ENCODE measurements at places on chromosomes 13 and 19.

DNA sequence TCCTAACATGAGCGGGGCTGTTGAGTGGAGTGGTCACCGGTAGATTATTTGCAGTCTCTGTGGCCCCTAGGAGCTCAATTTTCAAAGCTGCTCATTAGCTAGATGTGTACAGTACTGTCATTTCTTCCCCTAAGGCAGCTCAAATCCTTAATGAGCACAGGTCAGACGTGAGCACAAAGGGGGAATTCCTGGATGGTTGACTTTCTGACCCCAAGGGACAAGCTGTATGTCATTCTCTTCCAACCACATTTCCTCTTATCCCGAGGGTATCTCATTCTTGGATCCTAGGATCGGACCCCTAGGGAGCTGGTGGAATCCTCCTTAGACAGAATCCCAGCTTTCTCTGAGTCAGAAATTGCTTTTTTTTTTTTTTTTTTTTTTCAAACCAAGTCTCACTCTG, 5.7 kb upstream of the OR7G3 start:
- DNase-seq: no peak

DNA sequence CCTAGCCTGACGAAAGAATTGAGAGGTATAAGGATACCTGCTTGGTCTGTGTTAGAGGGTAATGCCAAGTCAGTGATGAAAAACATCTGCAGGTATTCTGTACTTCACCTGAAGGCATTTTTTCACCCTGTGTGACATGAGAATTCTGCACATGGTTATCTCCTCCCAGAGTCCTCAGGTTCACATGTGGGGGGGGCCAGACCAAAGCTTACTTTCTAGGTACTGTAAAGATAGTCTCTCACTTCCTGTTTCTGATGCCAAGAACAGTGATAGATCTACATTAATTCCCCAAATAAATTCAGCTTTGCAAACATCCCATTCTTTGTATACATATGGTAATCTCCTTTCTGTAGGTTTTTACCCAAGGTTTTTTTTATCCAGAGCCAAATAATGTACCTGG, 53.4 kb downstream of the GPC6 start:
- no peak for DNase-seq

DNA sequence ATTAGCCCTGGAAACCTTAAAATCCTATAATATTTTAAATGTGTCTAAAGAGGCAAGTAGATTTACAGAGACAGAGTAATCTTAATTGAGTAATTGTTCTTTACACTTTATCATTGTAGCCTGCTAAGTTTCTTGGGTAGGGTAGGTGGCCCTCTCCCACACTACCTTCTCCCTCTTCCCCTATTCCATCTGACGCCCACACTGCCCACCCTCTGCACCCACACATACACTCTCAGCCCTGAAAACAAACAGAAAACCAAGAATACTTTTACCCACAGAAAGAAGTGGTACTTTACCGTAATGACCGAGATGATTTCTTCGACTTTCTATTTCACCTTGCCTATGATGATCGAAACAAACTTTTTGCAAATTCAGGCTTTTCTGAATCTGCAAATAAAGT, 320.4 kb upstream of the OBI1 start:
- no peak for DNase-seq

GRCh38 chr19:7550169-7550770, 14.8 kb downstream of the PNPLA6 start:
- DNase-seq: no peak

GRCh38 chr19:383922-384798, 24.8 kb downstream of the C2CD4C start:
- no peak for DNase-seq

DNA sequence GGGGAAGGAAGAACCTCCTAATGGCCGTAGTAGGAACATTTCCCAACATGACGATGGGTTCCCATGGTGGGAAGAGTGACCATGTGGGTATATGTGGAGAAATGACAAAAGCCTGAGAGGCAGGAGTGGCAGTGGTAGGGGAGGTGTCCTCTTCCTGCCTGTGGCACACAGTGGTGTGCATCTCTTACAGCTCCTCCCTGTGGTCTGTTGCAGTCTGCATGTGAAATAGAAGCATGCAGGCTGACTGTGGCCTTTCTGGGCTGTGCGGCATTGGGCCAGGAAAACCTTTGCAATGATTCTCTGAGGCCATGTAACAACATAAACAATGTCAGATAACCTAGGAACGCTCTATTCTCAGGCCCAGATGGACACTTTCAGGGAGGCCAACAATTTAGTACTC, 84.0 kb downstream of the LACC1 start:
- DNase-seq: no peak

DNA sequence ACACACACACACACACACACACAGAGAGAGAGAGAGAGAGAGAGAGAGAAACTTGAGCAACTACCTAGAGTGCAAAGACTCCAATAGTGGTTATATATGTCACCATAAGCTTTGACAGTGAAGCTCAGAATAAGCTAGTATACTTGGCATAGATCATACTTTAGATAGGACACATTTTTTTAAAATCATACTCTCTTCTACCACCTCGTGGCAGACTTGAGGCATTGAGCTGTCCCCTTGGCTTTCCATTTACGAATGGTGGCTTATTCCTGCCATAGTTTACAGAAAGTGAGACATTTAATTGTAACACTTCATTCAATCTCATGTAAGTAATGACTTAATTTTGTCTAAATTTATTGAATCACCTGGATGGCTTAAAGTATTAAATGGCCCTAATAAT, 108.2 kb downstream of the EDNRB start:
- DNase-seq: peak; percentile 16

GRCh38 chr13:95893861-95894260, 159.3 kb downstream of the UGGT2 start:
- DNase-seq: no peak

DNA sequence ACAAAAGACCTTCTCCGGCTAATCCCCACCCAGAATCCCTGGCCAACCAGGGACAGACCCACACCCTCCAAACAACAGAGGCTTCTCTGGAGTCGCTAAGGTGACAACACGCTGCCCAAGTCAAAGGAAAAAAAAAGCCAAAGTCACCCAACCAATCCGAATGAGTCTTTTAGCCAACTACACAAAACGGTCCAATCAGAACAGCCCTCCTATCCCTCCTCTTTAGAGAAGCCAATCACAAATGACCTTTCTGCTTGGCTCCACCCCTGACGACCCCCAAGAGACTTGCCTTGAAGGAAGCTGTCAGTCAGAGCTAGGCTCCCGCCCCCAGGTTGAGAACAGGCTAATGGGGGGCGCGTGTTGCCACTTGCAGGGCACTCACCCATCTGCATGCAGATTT, 6.6 kb upstream of the FBXW9 start:
- DNase-seq: peak; percentile 16

DNA sequence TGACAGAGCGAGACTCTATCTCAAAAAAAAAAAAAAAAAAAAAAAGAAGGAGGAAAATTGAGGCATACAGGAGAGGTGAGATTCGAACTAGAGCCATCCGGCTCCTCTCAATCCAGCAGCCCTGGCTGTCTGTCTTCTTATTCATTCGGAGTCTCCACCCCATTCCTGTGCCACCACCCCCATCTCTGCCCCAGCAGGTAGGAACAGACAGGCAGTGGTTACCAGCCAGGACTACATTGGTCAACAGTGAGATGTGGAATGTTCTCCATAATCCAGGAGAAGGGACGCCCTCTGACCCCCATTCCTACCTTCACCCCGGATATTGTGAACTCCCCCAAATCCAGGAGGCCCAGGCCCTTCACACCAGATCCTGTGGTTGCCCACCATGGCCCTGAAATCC, 6.6 kb upstream of the S1PR2 start:
- DNase-seq: peak; percentile 27

DNA sequence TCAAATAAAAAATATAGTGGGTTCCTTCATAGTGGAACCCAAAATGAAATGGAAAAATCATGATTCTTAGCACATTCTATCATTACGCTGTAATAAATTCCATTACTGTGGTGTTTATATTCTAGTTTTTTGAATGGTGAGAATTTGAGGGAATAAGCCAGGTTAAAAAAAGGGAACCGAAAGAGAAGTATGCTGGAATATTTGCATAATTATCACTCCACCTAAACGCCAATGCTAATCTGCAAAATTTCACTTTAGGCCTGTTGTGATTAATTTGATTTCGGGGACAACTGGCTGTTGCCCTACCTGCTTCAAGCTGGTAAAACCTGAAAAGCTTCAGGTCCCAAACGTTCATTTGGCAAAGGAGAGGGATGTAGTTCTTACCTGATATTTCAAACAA, 32.1 kb upstream of the SCEL start:
- DNase-seq: no peak

DNA sequence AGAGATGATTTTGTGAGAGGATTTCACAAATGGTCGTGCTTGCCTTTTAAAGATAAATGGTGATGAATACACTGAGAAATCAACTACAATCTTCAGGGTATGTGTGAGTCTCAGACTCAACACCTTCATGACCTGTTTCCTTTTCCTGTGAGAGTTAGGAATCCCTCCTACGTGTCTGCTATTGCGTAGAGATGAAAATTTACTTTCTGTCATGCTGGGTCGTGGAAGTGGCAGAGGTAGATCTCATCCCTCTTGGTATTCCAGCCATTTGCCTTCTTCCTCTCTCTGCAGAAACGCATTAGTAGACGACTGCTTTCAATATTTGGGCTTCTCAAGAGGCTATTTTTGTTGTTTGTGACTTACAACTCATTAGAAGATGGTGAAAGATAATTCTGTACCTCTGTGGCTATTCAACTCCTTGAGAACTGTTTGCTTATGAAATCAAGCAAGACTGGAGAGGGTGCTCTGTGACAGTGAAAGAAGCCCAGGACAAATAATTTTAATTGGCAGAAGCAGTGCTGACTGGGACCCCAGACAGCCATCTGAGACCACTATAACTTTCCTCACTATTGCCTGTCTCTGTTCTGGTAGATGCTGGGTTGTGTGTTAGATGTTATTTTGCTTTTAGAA, 233.1 kb downstream of the LACC1 start:
- no peak for DNase-seq

DNA sequence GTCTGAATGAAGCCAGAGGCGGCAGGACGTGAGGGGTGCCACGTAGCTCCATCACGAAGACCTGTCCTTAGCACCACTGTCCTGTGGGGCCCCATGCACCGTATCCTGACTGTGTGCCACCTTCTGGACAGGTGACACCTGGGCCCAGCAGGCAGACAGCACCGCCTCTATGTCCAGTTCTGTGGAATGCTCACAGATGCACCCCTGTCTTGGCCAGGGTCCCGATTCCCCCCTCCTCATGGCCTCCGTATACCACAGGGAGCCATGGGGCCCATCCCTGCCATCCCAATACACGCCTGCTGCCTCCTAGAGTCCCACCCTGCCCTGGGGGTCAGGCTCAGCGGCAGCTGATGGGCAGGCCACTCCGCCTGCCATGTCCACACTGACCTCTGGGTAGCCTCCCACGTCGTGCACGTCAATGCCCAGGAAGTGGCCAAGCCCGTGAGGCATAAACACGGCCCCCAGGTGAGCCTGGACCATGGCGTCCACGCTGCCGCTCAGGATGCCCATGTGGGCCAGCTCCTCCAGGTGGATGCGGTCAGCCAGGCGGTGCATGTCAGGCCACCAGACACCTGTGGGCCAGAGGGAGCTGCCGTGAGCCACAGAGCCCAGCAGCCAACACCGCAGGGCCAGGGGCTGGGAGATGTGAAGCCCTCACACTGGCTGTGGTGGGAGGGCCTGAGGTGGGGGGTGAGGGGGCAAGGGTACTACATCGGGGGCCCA, 17.6 kb downstream of the CEBPG start:
- DNase-seq: no peak

DNA sequence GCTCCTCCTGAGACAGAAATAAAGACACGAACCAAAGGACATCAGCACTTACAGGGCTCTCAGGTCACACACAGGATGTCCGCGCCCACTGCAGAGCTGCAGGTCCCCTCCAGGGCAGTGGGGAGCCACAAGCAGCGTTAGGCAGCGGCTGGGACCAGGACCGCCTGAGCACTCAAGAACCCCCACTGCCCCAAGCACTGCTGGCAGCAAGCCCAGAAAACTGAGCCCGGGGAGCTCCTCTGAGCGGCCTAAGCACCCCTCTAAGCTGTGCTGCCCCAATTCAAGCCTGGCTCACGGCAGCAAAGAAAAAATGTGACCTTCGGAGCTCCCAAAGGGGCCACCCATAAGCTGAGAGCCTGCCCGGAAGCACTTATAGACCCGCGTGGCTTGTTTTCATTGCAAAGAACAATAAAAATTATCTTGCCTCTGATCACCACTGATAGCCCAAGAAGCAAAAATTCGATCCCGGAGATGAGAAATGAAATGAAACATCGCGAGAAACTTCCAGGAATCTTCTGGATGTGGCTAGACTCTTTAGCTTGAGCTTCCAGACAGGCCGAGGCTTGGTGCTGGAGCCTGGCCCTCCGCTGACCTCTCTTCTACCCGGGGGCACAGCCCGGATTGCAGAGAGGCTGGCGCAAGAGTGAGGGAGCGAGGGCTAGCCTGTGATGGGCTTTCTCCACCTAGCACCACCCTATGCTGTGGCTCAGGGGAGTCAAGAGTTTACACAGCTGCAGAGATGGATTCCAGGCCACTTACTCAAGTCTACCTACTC, 6.3 kb downstream of the DPP9 start:
- peak; percentile 75 for DNase-seq

DNA sequence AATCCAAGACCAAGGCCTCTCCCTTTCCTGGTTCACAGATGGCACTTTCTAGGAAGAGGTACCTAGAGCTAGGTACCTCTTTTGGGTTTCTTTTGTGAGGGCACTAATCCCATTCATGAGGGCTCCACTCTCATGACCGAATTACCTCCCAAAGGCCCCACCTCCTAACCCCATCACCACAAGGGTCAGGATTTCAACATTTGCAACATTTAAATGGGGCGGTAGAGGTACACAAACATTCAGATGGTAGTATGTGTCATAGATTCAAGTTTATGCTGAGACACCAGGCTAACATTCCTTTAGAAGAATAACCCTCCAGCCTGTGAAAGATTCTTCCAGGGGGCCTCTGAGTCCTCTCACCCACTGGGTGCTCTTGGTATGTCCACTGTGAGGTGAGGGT, 116.3 kb downstream of the FOXO1 start:
- DNase-seq: no peak

DNA sequence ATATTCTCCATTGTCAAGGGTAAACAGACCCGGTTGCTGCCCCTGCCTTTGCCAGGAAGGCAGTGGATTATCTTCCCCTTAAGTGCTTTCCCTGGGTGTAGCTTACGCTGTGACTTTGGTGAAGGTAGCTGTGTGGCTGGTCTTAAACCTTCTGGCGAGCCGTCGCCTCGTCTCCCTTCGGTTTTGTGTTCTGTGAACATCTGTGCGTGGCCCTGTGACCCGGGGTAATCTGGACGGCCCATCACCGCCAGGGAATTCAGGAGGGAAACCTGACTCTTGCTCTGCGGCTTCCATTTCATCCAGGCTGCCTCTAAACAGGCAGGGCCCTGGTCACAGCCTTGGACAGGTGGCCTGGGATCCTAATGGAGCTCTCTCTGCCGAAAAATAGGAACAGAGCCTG, 78.7 kb downstream of the SHISA2 start:
- DNase-seq: peak; percentile 24

DNA sequence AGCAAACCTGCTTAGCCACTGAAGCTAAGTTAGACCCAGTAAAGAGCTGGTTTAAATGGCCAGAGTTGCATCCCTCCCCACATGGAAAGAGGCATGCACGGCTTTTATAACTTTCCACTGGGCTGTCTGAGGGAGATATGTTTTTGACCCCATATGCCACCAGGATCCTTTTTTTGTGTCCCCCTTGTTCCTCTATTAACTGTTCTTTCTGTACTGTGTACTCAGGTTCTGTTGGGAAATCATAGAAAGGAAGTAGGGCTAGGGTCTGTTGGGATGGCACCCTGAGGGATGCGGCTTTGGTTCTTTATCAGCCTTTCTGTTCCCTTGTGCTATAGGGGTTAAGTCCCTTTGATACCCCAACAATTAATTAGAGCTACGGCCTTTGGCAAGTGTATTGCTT, 12.2 kb upstream of the TM9SF2 start:
- DNase-seq: no peak

- no peak for DNase-seq
Observed at GRCh38 chr19:34432797-34433196, 4.6 kb downstream of the UBA2 start.

All from NCI-H510A treated with DMSO at 0.1 percent for 48 hours (cell line).